ENCODE measurements at places on chromosomes 16 and 17.

- DNase-seq, result no peak
Observed at GRCh38 chr17:66790501-66791061, 44.3 kb upstream of the CACNG5 start.

GRCh38 chr17:31915456-31916100 lies 14.1 kb upstream of the UTP6 start:
- DNase-seq, result no peak

GRCh38 chr16:58492735-58493134 lies 7.2 kb upstream of the NDRG4 start:
- DNase-seq, result no peak

DNA sequence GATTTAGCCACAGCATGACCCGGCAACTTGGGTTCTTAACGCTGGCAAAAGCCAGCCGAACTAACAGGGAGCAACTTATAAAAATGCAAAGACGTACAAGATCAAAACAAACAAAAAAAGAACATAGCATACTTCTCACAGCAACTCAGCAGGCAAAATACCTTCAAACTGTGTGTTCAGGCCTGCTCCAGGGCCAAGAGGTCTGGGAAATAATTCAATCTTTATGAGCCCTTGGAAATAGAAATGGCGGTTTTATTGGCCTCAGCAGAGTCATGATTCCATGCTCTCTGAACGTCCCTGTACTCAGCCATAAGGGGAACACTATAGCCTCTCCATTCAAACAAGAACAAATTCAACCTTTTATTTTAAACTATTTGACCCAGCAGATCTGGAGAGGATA lies 101.3 kb upstream of the C17orf78 start:
- DNase-seq, result no peak

DNA sequence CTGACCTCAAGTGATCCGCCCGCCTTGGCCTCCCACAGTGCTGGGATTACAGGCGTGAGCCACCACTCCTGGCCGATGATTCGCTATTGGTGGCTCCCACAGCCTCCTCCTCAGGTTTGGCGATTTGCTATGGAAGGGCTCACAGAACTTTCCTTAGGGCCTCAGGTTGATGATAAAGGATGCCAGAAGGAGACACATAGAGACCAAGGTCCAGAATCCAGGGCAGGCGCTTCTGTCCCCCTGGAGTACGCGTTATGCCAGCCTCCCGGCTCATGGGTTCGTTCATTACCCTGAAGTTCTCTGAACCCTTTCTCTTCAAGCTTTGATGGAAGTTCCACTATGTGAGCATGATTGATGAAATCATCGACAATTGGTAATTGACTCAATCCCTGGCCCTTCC lies 19.9 kb downstream of the LGALS3BP start:
- DNase-seq, result no peak

- DNase-seq, result no peak
Observed at GRCh38 chr16:54027558-54027957, 259.0 kb downstream of the IRX3 start.

- DNase-seq, result no peak
Observed at GRCh38 chr17:47815106-47815918, 6.3 kb downstream of the OSBPL7 start.

- DNase-seq, result no peak
Observed at GRCh38 chr16:9447195-9447551, 355.7 kb downstream of the HAPSTR1 start.

DNA sequence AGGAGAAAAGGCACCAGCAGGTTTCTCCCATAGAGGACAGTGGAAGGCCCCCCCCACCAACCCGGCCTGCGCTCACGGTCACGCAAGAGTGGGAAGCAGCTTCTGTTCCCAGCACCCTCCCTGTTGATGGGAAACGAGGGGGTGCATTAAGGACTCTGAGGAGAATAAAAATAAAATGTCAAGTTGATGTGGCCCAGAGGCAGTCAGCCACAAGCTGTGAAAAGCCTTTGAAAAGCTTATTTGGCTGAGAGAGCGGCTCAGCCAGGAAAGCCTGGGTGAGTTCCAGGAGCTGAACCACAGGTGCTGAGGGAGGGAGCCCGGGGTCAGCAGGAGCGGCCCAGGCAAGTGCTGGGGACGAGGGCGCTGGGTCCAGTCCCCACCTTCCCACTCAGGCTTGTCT lies 26.9 kb upstream of the SPATA32 start:
- no peak for DNase-seq

- no peak for DNase-seq
Observed at GRCh38 chr17:40219594-40220338, 662 bp downstream of the WIPF2 start.

DNA sequence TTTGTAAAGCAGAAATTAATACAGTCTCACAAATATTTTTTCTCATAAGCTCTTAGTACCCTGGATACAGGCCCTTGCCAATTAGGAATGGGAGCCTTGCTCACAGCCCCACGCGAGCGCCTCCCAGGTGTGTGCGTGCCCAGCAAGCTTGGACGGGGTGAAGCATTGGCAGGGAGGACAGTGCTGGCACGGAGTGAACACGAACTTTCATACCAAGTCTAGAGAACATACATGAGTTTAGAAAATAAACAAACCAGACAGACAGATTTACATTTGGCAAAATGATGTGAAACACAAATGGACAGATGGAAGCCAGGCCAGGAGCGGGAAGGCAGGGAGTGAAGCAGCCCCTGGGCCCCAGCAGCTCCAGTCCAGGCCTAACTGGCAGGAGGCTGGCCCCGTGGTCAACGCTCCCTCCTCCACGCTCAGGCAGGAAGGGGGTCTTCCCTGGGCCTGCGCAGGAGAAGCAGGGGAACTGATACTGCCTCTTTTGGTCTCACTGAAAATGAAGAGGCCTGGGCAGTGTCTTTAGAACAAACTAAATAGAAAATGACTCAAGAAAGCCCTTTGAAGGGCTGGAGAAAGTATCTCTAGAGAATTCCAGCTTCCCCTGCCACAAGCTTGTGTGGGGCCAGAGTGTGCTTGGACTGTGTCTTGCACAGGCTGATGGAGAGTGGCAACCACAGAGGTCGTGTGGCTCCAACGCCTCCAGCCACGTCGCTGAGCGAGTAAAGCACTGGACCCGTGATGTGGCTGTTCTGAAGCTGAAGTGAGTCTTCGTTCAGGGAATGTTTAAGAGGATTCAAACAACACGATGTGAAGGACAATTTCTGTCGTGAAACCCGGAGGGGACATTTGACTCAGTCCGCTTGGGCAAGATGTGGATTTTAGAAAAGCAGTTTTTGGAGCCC lies 9.9 kb upstream of the FOXJ1 start:
- no peak for DNase-seq

DNA sequence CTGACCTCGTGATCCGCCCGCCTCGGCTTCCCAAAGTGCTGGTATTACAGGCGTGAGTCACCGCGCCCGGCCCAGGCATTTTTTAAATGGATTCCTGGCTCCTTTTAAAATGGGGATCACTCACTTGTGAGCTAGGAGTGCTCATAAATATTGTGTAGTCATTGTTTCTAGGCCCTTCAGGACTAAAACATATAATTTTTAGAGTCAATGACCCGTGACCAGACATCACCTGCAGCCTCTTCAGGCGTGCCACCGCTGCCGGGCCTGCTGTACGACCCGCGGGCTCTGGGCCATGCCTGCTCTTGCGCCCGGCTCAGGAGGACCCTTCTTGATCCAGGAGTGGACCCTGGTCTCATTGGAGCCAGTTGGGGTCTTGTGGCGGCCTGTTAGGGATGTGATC lies 30.8 kb downstream of the EFCAB5 start:
- DNase-seq, result no peak

DNA sequence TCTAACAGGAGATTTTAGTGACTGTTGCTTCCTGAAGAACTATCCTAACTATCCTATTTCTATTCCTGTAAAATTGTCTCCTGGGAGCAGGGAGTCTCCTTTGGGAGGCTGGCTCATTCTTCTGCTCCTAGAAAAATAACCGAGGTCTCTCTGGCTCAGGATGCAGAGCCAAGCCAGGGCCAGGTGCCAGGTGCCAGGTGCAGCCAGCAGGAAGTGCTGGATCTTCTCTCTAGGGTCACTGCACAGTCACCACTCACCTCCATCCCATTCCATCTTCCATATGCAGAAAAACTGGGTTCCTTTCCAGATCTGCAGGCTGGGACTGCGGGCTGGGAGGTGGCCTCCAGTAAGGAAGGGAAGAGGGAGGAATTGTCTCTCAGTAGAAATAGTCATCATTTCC lies 3.8 kb upstream of the TMC7 start:
- no peak for DNase-seq

GRCh38 chr17:796609-797008 lies 14.5 kb downstream of the MRM3 start:
- DNase-seq, result no peak

DNA sequence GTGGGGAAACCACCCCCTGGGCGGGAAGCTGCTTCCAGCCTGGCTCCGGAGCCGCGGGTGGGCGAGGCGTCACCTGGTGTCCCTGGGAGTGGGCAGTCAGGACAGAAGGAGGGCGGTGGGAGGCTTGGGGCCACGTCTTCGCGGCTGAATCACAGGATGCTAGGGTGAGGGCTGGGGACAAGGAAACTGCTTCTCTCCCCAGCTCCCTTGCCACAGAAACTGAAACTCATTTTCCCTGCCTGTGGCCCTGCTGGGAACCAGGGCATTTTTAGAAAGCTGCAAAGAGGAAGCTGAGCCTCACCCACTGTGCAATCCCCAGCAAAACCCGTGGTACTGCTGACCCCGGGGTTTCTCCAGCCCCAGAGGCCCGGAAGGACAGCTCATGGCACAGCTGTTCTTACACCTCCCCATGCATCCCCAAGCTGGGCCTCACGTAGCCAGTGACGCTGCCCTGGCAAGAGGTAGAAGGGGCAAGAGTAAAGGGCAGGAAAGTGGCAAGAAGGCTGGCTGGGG lies 8.2 kb downstream of the RHBDF2 start:
- DNase-seq, result no peak

GRCh38 chr17:46072998-46073397 lies 73.9 kb downstream of the STH start:
- no peak for DNase-seq

- no peak for DNase-seq
Observed at GRCh38 chr17:44307387-44308186, 814 bp upstream of the RUNDC3A start.

DNA sequence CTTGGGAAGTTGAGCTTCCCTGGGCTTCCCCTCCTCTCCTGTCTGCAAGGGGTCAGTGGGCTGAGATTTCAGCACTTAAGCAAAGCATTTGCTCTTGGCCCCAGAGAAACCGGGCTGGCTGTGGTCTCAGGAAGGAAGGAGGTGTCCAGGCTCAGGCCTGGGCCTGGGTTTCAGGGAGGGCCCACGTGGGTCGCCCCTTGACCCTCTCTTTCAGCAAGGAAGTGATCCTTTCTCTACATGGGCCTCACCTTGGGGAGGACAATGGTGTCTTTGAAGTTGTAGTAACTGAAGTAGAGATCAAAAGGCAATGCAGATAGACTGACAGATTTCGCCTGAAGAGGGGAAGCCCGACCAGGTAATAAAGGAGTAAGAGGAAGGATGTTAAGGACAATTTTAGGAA lies 2.7 kb downstream of the NOD2 start:
- DNase-seq, result no peak

GRCh38 chr17:42111871-42112551 lies 503 bp downstream of the DHX58 start:
- DNase-seq, result no peak

DNA sequence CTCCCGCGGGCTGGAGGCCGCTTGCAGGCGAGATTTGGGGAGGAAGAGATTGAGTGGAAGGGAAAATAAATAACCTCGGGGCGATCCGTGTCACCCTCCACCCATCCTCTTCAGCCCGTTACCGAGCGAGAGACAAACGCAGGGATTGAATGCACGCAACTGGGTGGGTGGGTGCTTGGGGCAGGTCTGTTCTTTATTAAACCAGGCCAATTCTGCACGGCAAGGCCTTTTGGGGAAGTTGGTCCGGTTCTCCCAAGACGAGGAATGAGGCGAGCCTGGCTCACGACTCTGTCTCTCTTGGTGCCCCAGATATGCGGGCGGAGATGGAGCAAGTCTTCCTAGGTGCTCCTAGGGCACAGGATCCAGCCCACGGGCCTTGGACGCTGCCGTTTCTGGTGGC lies 396 bp upstream of the HOXB7 start:
- DNase-seq, result no peak

DNA sequence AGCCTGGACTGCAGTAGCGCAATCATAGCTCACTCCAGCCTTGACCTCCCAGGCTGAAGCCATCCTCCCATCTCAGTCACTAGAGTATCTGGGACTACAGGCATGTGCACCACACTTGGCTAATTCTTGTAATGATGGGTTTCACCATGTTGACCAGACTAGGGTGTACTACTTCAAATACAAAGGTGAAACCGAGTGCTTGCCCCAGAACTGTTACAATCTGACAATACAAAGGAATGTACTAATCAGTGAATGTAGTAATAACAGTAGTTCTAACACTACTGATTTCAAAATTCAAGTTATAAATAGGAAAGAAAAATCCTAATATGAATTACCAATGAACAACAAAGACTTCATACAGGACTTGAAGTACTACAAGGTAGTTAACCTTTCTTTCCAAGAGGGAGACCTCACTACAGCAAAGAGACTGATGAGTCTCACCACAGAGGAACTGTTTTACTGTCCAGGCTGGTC lies 24.4 kb downstream of the CRK start:
- DNase-seq, result no peak

DNA sequence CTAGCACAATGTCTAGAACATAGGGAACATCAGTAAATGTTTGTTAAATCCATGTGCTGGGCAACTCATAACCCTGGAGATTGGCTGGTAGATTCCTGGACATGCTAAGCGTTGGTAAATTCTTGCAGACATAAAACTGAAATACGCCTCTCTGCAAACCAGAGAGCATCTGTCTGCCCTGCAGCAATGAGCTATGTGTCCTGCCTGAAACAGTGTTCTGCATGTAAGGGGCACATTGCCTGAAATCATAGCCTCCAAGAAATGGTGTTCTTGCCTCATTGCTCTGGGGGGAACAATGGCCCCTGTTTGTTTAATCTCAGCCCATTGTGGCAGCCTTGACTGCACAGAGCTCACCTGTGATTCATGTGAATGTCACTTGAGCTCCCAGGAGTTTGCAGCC lies 113.5 kb upstream of the CCL2 start:
- DNase-seq, result no peak

GRCh38 chr17:49508061-49508865 lies 13.2 kb downstream of the NGFR start:
- DNase-seq, result no peak

DNA sequence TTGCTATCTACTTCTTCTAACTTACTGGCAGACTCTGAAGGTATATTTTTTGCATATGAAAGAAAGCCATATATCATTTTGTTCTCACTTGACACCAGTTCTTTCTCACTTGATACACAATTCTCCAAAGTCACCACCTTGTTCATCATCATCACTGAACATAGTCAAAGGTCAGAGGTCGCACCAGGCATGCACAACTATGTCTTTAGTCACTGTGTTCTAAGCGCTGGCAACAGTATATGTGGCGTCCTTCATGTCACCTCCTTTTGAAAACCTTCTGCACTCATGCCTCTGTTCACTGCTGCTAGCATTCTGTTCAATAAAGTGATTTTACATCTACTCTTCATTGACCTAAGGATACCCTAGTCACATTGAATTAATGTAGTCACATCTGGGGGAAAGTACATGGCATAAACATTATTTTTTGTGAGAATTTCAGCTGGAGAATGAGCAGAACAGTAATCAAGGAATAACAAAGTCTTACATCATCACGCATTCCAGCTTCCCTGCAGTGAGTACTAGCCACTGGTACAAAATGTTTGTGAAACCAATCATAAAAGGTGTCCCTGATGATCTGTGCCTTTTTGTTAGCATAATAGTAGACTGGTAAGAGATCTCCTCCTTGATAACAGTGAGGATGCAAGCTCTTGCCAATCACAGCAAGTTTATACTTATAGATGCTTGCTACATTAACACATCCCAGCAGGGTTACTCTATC lies 20.5 kb upstream of the TBX4 start:
- no peak for DNase-seq

Measured in stimulated activated CD4-positive, alpha-beta T cell treated with anti-CD3 and anti-CD28 coated beads, TNF-alpha, amount 100 ng/mL, for 1 hour (primary cell).